ENCODE measurements at places on chromosomes 11 and 22.

- no peak for DNase-seq
These were observed 21.3 kb downstream of the OR4D9 start for GRCh38 chr11:59532620-59533019.

GRCh38 chr22:47422736-47423135, 660.3 kb downstream of the TBC1D22A start:
- DNase-seq: no peak

DNA sequence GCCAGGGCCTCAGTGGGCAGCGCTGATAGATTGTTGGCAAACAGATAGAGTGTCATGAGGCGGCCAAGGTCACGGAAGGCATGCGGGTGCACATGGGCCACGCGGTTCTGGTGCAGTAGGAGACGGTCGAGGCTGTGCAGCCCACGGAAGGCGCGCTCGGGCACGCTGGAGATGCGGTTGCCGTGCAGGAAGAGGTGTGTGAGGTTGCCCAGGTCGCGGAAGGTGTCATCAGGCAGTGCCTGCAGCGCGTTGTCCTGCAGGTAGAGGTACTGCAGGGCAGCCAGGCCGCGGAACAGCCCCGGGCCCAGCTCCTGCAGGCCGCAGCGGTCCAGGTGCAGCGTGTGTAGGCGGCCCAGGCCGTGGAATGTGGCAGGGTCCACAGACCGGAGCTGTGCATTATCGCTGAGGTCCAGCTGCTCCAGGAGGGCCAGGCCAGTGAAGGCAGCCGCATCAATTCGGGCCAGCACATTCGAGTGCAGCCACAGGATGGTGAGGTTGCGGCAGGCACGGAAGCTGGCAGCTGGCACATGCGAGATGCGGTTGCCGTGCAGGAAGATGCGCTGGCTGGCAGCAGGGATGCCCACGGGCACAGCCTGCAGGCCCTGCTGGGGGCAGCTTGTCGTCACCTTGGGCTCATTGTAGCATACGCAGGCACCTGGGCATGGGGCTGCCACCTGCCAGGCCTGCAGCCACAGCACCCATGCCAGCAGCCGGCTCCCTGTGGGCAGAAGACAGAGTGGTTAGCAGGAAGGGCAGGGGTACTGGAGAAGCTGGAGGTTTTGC, 25.5 kb downstream of the RTN4R start:
- no peak for DNase-seq

DNA sequence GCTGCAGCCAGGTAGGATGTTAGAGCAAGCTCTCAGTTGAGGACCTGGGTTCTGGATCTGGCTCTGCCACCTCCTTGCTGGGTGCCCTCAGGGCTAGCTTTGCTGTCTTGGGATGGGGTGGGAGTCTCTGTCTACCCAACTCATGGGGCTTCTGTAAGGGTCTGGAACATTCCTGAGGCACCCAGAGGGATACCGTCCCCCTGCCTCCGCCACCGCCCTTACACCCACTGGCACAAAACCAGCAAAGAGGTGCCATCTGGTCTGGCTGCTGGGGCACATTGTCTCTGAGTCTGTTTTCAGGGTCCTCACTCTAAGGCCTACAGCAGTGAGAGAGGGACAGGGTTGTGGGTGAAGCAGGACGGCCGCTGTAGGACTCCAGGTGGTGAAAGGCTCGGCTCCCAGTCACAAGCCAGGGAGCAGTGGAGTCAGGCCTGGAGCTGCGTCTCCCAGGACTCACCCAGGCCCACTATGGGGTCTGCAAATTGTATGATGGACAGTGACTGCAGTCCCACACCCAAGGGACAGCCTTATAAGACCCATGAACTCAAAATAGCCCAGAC, 84.9 kb downstream of the MORC2 start:
- DNase-seq: no peak

DNA sequence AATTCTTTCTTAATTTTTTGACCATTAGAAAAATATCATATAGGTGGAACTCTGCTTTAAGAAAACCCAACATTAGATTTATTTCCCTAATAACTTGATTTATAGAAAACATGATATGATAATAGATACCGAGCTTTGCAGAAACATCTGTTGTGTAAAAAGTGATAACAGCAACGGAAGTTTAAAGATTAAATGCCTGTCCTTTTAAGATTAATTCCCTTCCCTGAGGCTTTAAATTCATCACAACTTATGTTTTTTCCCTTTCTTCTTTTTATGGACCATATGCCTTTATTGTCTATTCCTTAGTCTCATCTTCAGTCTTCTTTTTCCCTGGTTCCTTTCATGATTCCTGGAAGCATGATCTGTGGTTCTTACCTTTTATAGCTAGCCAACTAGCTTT, 1.9 kb downstream of the USP47 start:
- no peak for DNase-seq

- no peak for DNase-seq
These were observed 106.2 kb upstream of the TP53AIP1 start for GRCh38 chr11:129048911-129049310.

DNA sequence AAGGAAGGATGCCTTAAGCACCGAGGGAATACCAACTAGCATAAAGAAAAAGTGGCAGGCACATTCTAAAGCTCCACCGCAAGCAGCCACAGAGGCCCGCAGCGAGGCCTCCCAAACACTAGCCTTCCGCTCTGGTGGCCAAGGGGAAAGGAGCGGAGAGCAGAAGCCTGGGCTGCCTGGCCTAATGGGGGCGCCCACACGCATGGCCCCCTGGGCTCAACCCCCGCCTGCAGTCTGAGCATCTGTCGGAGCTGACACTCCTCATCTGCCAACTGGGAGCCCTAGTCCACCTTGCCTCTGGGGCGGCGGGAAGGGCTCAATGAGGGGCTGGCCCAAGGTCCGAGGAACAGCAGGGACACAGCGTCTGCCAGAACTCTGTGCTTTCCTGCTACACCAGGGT, 50.1 kb upstream of the WNT11 start:
- no peak for DNase-seq

- no peak for DNase-seq
These were observed 9.8 kb upstream of the PSMA1 start for GRCh38 chr11:14529951-14530350.

DNA sequence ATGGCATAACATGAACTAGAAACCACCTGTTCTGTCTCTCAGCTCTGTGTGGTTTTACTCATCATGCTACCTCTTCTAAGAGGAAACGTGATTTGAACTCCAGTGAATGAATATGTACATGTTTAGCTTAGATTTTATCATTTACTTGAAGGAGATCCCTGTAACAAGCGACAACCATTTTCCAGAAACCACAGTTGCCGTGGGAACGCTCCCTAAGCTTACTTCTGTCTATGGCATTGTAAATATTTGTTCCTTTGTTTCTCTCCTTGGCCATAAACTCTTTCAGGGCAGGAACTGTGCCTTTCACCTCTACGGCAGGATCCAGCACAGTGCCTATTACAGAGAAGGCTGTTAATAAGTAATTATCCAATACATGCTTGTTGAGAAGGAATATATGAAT, 17.1 kb upstream of the TPH1 start:
- no peak for DNase-seq

GRCh38 chr11:83448686-83449085, 162.5 kb upstream of the CCDC90B start:
- DNase-seq: no peak

GRCh38 chr11:125304136-125304535, 139.6 kb downstream of the PKNOX2 start:
- no peak for DNase-seq

DNA sequence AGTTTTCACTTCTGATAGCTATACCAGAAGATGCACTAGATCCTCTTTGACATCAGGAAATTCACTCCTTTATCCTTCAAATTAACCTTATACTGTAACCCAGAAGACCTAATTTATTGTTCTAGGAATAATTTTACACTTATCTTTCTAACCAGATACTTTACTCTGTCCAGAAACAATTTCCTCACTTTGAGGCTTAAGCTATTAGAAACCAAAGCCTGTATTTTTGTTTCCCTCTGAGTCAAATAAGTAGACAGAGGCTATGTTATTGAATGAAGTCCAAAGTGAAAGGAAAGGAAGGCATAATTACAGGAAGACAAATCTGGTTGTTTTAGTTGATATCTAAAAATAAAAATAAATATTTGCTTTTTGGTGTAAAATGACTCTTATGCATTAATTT, 2.2 kb downstream of the OR51V1 start:
- DNase-seq: no peak

DNA sequence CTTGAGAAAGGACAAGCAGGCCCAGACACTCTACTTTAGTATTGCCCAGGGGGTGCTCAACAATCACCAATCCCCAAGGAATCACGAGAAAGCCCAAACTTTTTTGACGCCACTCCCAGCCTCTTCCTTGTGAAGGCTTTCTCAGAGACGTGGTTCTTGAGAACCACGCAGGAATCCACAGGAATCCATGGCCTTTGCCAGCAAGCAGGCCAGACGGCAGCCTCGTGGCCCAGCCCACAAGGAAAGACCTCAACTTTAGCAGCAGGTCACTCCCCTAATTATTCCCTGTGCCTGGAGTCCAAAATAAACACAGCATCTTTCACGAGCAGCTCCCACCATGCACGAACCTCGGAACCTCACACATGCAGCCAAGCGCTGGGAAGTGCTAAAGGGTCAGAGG, 104.2 kb downstream of the WT1 start:
- DNase-seq: no peak

DNA sequence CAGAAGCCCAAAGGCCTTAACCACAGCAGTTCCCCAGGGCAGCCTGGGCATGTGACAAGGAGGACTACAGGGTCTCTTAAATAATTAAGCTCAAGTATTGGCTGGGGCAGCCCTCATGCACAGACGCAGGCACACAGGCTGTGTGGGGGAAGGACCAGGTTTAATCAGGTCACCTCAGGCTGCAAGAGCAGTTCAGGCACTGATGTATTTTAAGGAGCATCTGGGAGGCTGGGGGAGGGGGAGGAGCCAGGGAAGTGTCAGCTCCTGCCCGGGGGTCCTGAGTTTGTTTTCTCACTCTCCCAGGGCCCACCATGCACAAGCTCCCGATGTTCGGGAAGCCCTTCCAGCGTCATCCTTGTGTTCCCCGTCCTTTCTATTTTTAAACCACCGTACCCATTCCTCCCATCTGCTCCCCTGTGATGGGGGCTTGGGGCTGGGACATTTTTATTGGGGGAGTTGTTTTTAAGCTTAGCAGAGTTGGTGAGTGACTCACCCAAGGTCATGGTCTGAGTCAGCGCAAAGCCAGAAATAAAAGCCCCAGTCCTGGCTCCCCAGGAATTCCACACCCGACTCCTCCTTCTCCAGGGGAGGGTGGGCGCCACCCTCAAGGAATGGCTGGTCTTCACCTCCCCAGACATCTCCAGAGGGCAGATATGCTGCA, 2.4 kb downstream of the CSDC2 start:
- DNase-seq: no peak

DNA sequence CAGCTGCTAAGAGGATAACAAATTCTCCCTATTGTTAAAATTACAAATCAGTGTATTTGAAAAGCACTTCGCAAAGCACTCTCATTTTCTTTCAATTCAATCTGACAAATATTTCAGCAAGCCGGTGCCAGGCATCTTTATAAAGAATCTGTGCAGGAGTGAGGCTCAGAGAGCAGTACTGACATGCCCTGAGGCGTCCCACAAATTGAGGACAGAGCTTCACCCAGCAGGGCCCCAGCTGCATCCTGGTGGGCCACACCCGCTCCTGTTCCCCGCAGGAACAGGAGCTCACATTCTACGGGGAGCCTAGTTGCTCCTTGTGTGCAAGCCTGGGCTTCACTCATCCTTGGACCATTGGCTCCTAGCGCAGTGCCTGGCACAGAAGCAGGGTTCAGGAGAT, 60.9 kb upstream of the EIF3D start:
- no peak for DNase-seq

- DNase-seq: no peak
These were observed 374.5 kb downstream of the CADM1 start for GRCh38 chr11:115129473-115130289.

DNA sequence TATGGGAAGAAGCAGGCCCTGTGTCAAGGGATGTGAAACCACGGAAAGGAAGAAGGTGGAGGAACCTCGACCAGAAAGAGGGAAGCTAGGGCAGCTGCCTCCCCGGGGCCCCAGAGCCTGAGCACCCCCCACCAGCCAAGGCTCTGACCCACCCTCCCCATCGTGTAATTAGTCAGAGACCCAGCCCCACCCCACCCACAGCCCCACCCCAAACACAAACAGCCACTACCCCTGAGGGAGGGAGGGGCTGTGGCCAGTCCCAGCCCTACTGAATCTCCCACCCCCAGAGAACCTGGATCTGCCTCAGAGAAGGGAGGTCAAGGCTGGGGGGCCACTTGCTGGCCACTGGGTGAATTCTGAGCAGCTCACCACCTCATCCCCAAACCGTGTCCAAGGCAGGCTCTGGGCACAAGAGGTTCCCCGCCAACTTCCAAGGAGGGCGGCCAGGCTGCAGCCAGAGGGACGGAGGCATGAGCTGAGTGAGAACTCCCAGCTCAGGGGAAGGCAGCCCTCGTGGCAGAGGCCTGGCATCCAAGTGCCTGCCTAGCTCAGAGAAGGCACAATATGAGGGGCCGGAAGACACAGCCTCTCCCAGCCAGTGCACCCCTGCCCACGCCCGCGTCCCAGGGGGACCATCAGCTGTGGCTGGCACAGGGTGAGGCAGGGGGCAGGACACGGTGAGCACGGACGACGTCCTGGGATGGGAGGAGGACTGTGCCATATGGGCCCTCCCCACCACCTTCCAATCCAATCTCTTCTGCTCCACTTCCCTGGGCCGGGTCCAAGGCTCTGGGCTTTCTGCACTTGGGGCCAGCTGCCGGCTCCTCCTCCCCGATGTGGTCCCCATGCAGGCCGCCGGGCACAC, 2.7 kb downstream of the PLXNB2 start:
- no peak for DNase-seq

- no peak for DNase-seq
These were observed 160.3 kb downstream of the BBOX1 start for GRCh38 chr11:27200779-27201453.

DNA sequence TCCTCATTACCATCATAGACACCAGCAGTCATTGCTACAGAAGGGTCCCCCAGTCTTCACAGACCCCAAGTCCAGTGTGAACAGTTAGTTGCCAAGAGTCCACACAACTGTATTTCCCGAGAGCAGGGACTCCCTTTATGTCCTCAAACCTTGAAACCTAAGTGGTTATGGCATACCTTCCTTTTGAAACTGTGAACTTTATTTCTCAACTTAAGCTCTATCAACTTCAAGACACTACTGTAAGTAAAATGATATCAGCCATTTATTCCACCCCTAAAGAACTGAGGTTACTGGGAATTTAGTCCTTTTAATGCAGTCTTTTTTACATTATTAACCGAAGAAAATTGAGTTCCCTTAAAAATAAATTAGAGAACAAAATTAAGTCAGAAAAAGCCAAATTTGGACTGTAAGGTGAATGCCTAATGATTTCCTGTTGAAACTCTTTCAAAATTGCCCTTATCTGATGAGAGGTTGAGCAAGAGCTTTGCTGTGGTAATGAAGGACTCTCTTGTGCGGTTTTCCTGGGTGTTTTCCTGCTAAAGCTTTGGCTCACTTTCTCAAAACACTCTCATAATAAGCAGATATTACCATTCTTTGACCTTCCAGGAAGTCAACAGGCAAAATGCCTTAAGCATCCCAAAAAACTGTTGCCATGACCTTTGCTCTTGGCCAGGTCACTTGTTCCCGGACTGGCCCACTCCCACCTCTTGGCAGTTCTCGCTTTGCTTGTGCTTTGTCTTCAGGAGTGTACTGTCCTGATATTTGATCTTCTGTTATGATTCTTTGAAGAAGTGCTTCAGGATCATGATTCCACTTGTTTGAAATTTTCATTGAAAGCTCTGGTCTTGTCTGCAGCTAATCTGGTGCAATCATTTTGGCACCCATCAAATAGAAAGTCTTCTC, 765.4 kb upstream of the ANO3 start:
- no peak for DNase-seq

GRCh38 chr22:30104501-30105156, 24.4 kb downstream of the HORMAD2 start:
- DNase-seq: no peak

Measured in effector CD4-positive, alpha-beta T cell (primary cell).